Chondrocyte (in vitro differentiated cells): ENCODE measurements at places on chromosomes 1 and 21. TPM values are rescaled to one million over a fixed set of nuclear protein-coding genes. Genes with fewer than 3 reads are reported as not detected.

Gene MYBPH
- total RNA-seq: not detected in 3 replicates

Gene PCBP3
- total RNA-seq: 6.4 to 11.8 TPM (median 11.8 TPM) in 3 replicates

Gene HDGF
- 136 to 143 TPM (median 140 TPM) in 3 replicates for total RNA-seq

Gene MIXL1
- 0.17 TPM in 1 of 3 replicates, not detected in the others for total RNA-seq

Gene OLFM3
- total RNA-seq: not detected in 3 replicates

Gene RASAL2
- 38.4 to 54.4 TPM (median 40.1 TPM) in 3 replicates for total RNA-seq

Gene LAX1
- total RNA-seq: 0.07 TPM in 1 of 3 replicates, not detected in the others

Gene MSH4
- total RNA-seq: 0.20 to 0.48 TPM in 2 of 3 replicates, not detected in the other

Gene HSD3B2
- not detected in 3 replicates for total RNA-seq

GRCh38 chr1:87523466-87523865, 194.8 kb downstream of the LMO4 start:
- no peak for DNase-seq

DNA sequence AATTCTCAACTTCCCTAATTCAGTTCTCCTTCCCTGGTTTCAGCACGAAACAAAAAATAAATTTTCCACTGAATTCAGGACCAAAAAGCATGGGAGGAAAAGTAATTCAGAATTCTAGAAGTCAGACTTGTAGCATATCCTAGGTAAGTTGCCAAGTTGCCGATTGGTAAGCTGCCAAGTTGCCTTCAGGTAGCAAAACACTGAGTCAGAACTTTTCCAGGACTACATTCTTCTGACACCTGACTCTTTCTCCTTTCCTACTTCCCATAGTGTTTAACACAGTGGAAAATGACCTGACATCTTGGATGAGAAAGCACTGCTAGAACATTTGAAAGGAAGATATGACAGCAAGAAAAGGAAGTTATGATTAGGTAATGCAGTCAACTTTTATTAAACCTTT, 322.8 kb downstream of the SPATA17 start:
- no peak for DNase-seq

- no peak for DNase-seq
Measured at GRCh38 chr1:246200738-246201137, 306.3 kb downstream of the SMYD3 start.

- no peak for DNase-seq
Measured at GRCh38 chr1:245683676-245684075, 528.9 kb downstream of the KIF26B start.

- DNase-seq: no peak
Measured at GRCh38 chr1:39789571-39790110, 976 bp upstream of the BMP8B start.

DNA sequence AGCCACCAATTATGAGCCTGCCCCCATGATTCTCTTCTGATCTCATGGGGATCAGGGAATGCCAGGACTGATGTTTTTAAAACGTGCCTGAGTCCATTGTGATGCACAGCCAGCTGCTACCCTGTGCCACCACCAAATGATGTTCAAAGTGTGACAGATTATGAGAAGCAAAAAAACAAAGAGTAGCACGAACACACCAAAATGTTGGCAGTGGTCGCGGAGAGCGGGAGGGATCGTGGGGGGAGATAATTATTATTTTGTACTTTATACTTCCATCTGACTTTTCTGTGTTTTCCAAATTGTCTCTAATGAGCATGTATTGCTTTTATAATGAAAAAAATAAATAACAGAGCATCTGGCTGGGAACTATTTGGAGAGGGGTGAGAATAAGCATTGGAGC, 50.5 kb downstream of the EPHB2 start:
- DNase-seq: no peak

GRCh38 chr1:186841599-186841998, 12.8 kb downstream of the PLA2G4A start:
- DNase-seq: no peak
